ENCODE measurements at places on chromosomes 13 and 19.

- no peak for DNase-seq
These were observed 97.4 kb downstream of the ZDHHC20 start for GRCh38 chr13:21361706-21362105.

DNA sequence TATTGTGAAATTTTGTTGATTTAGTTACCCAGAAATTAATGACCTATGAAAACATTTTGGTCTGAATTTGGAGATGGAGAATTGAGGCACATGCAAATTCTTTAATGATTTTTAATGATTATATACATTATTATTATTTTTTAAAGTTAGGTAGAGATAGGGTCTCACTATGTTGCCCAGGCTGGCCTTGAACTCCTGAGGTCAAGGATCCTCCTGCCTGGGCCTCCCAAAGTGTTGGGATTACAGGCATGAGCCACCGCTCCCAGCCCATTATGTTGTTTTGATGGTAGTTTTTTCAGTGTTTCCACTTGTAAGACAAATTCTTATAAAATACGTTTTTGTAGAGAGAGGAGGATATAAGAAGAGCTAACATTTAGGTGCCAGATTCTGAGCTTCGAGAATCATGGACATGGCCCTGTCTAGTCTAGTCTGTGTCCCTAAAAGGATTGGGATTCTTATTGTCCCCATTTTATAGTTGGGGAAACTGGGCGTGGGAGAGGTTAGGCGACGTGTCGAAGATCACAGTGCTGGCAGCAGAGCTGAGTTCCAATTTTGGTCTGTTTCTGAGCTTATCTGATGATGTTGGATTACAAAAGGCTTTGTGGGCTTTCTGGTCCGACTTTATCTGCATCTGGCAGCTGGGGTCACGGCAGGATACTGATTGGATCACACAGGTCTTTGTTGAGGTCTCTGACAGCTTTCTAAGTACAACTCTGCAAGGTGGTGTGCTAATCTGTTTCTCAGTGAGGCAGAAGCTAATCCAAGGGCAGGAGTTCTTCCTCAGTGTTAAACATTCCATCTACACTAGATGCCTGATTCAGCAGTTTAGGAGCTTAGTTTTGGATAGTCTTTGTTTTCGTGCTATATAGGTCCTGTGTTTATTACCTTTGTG lies 7.5 kb upstream of the WDR88 start:
- DNase-seq = no peak

DNA sequence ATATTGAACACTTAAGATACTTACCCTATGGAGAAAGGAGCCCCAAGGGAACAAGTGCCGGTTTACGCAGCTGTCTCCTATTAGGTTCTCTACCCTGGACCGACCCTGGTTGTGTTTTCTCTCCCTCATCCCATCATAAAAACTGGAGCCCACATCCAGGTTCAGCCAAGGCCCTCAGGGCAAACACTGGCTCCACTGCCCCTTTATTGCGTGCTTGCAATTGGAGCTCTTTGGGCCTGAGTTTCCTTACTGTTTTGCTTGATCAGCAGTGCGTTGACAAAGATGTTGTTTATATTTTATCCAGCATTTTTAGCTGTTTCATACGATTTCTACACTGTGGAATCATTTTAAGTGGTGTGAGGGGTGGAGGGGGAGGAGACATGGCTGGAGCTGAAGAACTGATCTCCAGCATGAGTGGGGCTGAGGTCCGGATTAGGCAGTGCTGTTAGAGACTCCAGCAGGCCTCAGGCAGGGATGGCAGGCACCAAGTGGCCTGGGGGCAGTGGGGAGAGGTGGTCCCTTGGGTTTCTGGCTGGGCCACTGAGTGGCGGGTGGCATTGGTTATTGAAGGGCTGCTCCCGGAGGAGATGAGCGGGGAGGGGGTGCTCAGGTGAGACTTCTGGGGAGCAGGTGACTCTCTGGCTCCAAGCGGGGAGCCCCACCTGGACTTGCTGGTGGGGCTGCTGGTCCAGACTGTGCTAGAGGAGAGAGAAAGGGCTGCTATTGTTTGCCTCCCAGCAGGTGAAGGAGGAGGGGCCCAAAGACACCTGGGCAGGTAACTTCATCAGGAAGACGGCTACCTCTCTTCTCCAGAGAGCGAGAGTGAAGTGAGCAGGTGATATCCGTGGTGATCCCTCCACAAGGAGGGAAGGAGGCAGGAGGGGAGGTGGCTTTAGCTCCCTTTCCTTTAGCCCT lies 62.4 kb upstream of the RNF113B start:
- no peak for DNase-seq

DNA sequence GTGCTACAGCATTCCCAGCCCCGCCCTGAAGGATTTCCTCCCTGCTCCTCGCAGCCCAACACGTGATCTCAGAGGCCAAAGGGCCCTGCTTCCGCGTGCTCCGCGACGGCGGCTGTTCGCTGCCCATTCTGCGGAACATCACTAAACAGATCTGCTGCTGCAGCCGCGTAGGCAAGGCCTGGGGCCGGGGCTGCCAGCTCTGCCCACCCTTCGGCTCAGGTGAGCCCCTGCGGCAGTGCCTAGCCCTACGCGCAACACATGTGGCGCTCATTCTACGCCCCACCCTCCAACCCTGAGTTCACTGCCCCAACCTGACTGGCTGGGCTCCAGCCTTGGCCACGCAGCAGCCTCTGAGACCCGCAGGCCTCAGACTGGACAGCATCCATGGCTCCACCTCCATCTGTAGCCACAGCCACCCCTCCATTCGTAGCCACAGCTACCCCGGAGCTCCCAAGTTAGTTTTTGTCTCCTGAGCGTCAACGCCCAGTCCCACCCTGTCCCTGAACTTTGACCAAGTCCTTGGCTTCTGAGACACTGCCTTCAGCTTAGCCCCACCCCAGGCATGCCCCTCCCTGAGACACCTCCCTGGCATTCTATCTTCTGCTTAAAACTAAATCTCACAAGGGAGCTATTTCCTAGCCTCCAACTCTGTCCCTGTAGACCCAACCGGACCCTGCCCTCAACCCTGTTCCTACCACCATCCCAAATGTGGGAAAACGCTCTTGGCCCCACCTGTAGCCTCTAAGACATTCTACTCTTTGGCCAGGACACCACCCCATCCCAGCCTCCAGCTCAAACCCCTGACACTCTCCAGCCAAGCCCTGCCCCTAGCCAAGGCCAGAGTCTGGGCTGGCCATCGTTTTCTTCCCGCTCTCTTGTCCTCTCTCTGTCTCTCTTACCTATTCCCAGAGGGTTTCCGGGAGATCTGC lies 6.4 kb downstream of the LTBP4 start:
- DNase-seq = no peak

GRCh38 chr13:63249411-63250187 lies 1834.0 kb upstream of the PCDH20 start:
- no peak for DNase-seq

DNA sequence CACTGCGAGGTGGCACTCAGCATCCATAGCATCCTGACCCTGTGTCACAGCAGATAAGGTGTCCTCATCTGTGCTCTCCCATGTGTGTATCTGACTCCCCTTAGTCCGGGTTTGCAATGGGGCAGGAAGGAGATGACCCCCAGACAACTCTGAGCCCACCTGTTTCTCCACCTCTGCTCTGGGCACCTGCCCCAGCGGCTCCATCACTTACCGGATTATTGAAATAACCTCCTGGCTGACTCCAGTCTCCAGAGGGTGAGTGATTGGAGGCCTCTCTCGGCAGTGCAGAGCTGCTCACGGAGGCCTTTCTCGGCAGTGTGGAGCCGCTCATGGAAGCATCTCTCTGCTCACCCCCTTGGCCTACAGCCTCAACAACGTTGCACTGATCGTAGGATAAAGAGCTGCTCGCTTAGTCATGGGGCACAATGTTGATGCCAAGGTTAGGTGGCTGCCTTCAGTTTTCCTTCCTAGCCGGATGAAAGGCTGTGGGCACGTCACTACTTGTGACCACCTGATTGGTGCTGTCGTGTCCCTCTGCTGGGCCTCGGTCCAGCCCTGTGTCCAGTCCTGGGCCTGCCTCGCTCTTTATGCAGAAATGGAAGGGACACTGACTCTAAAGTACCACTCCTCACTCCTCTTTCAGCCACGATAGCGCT lies 67.6 kb downstream of the TEX29 start:
- DNase-seq = no peak

DNA sequence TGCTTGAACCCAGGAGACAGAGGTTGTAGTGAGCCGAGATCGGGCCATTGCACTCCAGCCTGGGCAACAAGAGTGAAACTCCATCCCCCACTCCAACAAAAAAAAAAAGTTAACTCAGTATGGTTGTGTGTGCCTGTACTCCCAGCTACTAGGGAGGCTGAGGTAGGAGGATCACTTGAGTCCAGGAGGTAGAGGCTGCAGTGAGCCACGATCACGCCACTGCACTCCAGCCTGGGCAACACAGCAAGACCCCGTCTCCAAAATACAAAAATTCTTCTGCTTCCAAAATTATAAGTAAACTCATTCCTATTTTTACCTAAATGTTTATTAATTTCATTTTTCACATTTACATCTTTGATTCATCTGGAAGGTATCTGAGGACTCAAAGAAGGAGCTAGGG lies 14.4 kb downstream of the PNMA8A start:
- no peak for DNase-seq

- no peak for DNase-seq
These were observed 77.4 kb upstream of the LRCH1 start for GRCh38 chr13:46475541-46475991.

- DNase-seq = no peak
These were observed 78.8 kb downstream of the CHST8 start for GRCh38 chr19:33700408-33701013.

- no peak for DNase-seq
These were observed 268.3 kb downstream of the RFC3 start for GRCh38 chr13:34086281-34086680.

- DNase-seq = no peak
These were observed 194.5 kb downstream of the DACH1 start for GRCh38 chr13:71672512-71672911.

DNA sequence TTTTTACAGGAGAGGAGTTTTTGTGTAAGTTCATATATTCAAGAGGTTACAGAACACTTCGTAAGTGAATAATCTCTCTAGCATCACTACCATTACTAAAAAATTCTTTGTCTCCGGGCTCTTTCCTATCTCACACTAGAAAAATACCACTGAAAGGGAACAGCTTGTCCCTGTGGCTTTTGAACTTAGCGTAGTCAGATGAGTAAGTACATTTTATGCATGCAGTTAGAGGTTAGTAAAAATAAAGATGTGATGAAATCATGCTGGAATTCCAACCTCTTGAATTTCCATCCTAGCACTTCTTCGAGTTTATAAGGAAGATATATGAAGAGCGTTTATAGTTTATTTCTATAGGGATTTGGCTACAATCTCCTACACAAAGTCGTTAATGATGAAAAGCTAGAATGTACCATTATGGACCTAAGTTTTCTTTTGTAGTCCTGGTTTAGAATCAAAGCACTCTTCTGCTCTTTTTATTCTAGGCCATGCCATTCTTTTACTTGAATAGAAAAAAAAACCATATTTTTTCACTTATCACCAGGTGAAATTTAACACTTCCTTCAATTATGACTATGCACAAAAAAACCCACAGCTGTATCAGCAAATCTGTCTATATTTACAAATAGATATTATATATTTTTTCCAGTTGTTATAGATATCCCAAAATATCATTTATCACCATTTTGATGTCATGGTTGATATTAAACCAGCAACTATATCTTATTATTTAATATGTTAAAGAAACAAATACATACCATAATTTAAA lies 139.9 kb upstream of the PCDH9 start:
- DNase-seq = no peak

DNA sequence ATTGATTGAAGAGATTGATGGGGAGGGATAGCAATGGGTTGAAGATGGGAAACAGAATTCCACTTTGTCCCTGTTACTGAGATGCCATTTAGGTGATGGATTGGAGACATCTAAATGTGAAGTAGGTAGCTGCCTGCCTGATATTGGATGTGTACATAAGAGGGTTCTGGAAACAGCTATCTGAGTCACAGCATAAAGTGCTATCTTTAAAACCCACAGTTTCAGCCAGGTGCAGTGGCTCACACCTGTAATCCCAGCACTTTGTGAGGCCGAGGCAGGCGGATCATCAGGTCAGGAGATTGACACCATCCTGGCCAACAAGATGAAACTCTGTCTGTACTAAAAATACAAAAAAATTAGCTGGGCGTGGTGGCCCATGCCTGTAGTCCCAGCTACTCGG lies 72.6 kb downstream of the DNAJC3 start:
- no peak for DNase-seq

DNA sequence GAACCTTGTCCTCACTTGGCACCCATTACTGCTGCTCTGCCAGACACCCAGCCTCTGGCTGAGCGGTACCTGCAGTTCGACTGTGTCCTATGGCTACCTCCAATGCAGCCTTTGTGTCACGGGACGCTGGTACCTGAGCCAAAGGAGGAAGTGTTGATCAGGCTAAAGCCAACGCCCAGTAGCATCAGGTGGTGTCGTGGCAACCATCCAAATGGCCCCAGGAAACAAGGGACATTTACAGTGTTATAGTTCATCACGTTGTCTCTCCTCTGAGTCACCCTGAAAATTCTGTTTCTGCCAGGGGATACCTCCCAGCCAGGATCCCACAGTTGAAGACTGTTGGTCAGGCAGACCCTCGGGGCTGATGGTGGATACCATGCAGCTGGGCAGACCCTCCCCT lies 10.1 kb downstream of the RHPN2 start:
- no peak for DNase-seq

DNA sequence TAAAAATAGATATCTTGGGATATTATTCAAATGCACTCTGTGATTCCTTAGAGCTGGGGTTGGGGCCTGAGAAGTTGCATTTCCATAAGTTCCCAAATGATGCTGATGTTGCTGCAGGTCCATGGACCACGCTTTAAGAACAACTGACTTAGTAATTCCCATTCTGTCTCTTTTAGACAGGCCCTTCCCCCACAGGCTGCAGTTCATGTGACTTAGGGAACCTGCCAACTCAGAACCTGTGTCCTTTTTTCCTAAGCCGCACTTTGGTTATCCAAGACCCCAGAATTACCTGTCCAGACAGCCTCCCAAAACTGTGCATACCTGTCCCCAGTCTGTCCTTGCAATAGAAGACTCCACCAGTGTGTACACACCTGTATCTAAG lies 1.7 kb upstream of the ITGBL1 start:
- no peak for DNase-seq

DNA sequence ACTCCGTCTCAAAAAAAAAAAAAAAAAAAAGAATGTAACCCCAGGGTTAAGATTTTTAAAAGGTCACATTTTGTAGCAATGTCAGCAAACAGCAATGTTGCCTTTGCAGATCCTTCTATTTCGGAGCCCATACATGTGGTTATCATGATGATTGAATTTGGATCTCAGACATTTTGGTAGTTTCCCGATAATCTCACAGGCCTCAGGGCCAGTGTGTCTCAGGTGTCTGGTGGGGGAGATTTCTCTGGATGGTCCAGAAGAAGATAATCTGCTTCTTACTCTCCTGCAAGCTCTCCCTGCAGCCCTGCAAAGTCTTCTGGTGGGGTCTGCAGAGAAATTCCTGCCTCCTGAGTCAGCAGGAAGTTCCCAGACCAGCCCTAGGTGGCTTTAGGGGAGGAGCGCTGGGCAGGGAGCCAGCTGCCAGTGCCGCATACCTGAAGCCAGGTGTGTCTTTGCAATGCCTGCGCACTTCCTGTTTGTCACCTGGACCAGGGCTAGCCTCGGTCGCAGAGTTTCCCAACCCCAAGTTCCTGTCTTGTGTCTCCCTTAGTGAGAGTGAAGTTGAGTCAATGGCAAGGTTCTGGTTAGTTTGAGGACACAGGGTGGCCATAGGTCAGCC lies 1.4 kb downstream of the SH2D3A start:
- no peak for DNase-seq

Data from cortex of kidney (tissue), 1 donor.